ENCODE measurements at places on chromosomes 13 and 19.

- no peak for DNase-seq
These were observed 18.0 kb upstream of the EVI5L start for GRCh38 chr19:7811989-7812388.

DNA sequence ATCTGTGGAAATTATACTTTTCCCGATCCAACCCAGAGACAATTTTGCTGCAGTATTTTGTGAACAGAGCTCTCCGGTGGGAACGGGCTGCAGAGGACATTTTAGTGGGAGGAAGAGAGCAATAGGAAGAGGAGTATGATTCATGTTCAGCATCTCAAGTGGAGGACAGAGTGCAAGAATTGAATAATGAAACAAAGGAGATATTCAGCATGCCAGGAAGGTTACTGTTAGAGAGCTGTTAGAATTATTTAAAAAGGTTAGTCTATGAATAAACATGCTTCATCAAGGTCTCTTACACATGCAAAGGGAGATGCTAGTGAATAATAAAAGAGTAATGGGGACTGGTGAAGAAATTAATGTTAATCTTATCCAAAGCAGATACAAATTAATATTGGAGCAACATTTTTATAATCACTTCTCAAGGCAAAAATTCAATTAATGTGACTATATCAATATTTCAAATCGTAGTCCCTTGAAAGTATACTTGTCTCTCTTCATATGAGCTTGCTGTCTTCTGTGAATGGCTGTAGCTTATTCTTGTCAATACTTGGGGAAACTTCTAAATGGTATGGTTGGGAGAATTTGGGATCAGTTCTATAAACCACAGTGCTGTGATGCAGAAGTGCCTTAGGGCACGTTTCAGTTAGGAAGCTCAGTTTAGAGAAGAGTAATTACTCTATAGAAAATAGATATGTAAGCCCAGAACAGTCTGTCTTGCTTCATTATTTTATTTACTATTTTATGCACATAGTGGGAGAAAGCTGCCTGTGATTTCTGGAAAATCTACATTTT lies 1165.8 kb downstream of the OLFM4 start:
- DNase-seq, result no peak

DNA sequence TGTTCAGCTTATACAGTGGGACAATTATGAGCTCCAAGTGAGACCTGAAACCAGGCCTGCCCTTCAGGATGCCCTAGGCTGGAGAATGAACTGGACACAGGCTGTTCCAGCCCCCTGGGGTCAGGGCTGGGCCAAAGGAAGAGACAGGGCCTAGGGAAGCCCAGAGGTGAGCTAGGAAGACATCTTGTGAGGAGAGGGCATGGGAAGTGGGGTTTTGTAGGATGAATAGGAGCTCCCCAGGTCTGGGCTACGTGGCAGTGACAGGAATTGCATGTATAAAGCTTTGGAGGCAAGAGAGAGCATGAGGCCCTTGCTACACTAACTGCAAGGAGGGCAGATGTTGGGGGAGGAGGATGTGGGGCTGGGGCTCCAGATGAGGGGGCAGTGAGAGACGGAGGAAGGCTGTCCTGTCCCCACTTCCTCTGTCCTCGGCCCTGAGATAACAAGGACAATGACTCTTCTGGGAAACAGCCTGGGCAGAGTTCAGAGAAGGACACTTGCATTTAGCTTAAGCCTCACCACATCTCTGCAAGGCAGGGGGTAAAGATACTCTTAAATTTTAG lies 1.5 kb upstream of the TBXA2R start:
- DNase-seq, result no peak

DNA sequence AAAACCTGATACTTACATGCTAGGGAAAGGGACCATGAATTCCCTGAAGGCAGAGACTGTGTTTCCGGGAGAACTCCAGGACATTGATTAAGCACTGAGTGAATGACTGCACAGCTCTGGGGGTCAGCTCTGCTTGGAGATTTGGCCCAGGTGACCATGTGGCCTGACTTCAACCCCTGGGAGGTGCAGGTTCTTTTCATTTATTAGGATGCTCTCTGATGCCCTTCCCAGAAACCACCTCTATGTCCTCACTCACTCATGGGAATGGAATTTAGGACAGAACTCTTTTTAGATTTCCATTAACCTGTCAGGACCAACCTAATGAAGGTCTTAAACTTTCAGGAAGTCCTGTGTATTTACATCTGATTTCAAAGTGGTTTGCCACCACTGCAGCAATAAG lies 393.3 kb upstream of the ARGLU1 start:
- DNase-seq, result no peak

GRCh38 chr19:35445826-35446593 lies 2.0 kb upstream of the FFAR2 start:
- no peak for DNase-seq

DNA sequence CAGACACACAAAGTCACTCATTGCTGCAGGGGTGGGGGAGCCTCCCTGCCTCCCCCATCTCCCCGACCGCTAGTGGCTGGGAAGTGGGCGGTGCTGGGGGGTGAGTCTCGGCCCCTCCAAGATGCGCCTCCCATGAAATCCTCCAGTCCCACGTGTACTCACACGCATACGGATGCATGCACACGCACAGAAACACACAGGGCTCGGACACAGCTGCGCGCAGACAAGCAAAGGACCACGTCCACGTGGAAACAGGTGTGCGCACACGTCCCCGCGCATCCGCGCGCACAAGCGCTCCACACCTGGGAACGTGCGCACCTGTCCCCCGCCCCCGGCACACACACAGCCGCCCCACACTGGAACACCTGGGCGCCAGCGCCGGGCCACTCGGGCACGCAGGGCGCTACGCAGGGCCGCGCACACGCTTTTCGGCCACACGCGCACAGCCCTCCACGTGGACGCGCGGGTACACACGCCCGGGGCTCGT lies 687 bp downstream of the MATK start:
- DNase-seq, result no peak

DNA sequence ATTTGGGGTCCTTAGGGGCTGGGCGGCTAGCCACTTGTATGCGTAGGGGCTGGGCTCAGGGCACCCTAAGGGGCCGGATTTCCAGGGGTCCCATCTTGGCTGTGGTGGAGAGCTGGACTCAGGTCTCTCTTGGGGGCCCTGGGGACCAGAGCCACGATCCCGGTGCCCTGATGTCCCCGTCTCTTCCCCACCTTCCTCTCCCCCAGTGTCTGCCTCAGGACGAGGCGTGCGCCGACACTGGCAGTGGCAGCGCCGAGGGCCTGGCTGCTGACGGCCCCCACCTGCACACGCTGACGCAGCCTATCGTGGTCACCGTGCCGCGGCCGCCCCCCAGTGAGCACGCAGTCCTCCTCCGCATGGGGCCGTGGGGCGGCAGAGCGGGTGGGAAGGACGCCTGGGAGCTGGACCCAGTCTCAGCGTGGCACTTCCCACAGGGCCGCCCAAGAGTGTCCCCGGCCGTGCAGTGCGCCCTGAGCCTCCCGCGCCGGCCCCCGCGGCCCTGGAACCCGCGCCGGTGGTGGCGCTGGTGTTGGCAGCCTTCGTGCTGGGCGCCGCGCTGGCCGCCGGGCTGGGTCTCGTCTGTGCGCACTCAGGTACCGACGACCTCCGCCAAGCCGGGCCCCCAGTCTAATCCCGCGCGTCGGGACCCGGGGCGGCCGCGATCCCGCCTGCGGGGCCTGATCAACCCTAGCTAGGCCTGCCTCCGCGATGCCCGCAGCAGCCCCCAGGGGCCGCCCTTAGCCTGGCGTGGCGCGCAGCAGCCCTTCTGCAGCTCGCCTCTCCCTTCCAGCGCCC lies 2.7 kb upstream of the SNAPC2 start:
- no peak for DNase-seq

- DNase-seq, result no peak
These were observed 320.3 kb downstream of the SUCLA2 start for GRCh38 chr13:47680748-47681147.

DNA sequence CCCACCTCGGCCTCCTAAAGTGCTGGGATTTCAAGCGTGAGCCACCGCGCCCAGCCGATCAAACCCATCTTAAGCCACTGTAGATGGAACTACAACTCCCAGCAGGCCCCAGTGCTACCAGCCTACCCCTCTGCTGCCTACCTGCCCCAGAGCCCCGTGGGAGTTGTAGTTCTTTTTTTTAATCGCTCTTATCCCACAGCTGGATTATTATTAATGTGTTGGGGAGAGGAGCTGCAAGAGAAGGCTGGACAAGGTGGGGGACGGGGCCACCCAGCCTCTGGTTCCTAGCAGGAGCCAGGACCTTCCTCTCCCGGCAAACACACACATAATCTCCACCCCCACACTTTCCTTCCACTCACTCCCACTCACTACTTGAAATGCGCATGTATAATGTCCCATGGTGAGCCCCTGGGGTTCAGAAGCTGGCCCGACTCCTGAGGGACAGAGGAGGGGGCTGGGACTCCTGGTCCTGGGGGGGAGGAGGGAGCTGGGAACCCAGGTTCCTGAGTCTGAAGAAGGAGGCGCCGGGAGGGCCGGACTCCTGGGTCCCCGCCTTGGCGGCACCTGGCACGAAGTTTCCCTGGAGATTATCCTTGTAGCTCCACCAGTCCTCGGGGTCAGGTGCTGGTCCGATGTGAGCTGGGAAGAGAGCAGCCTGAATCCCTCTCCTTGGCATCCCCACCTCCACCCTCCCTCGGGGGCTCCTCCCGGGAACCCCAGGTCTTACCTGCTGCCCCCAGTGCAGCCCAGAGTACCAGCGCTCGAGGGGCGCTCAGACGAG lies 958 bp downstream of the CA11 start:
- DNase-seq, result no peak

DNA sequence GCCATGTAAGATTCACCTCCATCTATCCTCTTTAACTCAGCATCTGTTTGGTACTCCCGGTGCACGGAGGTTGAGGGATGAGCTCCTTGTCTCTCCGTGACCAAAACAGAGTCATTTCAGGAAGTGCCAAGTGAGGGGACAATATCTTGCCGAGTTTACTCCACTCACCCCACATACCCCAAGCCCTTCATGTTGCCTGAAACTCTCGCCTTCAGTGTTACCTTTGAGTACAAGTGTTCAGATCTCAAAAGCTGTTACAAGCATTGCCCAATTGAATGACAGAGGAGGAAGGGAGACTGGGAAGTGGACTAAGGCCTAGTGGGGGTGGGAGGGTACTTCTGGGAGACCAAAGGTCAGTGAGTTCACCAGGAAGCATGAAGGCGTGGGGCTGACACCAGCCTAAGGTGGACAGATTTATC lies 6.0 kb upstream of the SIGLEC12 start:
- no peak for DNase-seq

DNA sequence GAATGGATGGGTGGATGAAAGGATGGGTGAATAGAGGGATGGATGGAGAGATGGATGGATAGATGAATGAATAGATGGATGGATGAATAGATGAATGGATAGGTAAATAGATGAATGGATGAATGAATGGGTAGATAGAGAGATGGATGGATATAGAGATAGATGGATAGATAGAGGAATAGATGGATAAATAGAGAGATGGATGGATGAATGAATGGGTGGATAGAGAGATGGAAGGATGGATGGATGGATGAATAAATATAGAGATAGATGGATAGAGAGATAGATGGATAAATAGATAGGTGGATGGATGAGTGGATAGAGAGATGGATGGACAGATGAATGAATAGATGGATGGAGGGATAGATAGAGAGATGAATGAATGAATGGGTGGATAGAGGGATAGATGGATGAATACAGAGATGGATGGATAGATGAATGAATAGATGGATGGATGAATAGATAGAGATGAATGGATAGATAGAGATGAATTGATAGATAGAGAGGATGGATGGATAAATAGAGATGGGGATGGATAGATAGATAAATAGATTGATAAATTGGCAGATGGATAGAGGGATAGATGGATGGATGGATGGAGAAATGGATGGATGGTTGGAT lies 106.7 kb upstream of the SOX1 start:
- no peak for DNase-seq

- DNase-seq, result no peak
These were observed 4.1 kb downstream of the ZSWIM9 start for GRCh38 chr19:48174445-48175030.

- DNase-seq, result no peak
These were observed 5.2 kb downstream of the MAP2K7 start for GRCh38 chr19:7908742-7909461.

- DNase-seq, result no peak
These were observed 4.6 kb downstream of the CAPN12 start for GRCh38 chr19:38739440-38740256.

DNA sequence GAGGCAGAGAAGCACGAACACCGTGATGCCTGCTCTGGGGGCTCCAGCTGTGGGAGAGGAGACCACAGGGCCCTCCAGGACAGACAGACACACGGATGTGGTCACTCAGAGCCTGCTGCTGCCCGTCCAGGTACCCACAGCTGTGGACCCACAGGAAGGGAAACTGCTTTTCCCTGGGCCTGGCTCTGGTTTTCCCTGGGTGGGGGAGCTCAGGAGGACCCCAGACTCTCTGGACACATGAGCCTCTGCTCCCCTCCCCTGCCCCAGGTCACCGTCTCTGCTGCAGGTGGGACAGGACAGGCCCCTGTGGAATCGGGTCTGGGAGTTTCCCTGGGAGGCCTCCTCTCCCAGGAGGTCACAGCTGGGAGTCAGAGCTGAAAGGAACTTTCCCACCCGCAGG lies 7.3 kb downstream of the LILRA4 start:
- no peak for DNase-seq

DNA sequence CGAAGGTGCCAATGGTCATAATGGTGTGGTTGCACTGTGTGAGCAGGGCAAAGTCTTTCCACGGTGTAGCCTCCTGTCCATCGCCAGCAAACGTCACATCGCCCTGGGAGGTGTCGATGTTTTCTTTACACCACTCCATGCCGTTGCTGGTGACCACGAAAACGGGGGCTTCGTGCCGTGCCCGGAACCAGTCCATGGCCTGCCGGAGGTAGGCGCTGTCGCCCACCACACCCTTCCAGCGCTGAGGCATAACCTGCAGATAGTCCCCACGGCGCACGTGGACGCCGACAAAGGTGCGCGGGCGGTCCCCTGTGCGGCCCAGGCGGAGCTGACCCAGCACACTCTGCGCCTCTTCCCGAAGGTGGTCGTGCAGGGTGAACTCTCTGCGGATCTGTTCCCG lies 2.1 kb downstream of the FUT1 start:
- no peak for DNase-seq

- DNase-seq, result no peak
These were observed 14.7 kb downstream of the ZNF112 start for GRCh38 chr19:44341794-44342193.

GRCh38 chr19:5534787-5535586 lies 32.8 kb downstream of the TINCR start:
- DNase-seq, result no peak

- no peak for DNase-seq
These were observed 123.4 kb upstream of the ARGLU1 start for GRCh38 chr13:106691341-106691740.

Data from GM18507 (cell line).